Activated T-helper 1 cell treated with Interleukin-2 at 50 U/mL for 16 hours (primary cell): ENCODE measurements at places on chromosomes 1 and 21.

GRCh38 chr1:17207966-17208418, 3.1 kb downstream of the PADI1 start:
- no peak for DNase-seq

DNA sequence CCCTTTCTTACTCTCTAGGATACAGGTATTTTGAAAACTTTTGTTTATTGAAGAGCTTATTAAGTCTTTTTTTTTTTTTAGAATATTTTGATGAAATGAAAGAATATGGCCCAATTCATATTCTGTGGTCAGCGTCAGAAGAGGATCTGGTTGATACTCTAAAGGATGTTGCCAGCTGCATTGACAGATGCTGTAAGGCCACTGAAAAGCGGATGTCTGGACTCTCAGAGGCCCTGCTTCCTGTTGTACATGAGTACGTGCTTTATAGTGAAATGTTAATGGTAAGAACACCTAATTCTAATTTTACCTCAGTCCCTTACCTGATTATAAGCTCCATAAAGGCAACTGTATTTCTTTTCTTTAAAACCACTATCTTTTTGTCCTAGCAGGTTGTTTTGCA, 37.1 kb downstream of the SNX7 start:
- no peak for DNase-seq

- no peak for DNase-seq
These were observed 79.5 kb upstream of the DAB1 start for GRCh38 chr1:57503337-57503736.

DNA sequence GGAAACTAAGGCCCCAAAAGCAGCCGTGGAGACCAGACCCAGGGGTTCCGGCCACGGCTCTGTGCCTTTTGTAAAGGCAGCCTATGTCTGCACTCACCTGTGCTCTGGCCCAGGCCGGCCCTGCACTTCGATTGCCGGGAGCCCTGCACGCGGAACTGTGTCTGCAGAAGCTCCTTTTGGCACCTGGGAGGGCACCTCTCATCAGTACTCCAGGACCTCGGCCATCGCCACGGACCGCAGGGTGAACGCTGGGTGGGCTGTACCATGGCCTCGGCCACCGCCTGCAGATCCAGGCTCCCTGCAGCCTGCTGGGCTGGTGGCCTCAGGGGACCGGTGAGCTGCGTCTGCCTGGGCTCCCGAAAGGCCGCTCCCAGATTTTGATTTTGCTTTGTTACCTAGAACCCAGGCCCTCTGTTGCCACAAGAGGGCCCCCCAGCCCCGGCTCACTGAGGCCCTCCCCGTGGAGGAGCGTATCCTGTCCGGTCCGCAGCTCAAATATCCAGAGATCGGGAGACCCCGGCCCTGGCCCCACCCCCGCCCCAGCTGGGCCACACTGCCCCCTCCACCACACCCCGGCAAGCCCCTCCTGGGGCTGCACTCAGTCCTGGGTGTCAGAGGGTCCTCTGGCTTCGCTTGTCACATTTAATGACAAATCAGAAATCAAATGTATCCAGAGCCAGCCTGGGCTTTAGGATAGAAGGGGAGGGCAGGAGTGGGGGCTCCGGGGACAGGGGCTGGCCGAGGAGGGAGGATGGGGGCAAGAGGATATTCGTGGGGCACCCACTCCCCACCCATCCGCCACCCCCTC, 60.2 kb upstream of the PDE9A start:
- DNase-seq, result peak; percentile 49

DNA sequence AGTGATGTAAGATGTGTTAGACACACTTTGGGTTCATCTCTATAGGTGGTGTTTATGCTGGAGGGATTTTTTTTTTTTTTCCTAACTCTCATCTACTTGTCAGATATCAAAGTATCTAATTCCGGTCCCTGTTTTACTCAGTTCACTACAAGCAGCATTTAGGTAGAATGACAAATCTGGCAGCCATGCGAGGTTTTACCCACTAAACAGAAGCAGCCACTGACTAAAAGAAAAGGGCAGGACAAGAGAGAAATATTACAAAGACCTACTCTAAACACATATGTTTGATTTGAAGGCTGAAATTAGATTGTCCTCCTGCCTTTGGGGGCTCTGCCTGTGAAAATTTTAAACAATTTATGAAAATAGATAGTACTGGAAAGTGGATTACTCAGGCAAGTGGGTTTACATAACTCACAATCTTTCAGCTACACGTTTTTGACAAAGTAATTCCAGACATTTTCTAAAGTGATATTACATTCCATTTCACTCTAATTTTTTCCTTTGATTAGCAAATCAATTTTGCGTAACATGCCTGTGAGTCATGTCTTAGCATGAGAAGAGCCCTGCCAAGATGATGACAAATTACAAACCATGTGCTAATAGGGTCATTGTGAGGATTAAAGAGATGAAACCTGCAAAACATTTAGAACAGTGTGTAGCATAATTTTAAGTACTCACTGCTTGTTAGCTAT, 172.6 kb downstream of the PLA2G4A start:
- no peak for DNase-seq

DNA sequence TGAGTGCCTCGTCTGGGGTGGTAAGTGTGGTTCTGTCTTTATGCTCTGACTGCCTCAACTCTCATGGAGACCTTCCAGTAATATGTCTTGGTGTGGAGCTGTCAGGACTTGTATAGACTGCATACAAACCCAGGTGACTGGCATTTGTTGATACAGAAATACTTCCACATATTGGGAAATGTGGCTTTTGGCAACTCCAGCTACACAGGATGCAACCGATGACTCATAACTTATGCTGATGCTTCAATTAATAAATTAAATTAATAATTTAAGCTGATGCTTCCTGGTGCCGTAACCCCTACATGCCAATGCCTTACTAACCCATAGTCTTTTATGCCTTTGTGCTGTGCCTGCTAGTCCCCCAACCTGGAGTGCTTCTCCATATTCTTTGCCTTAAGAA, 72.3 kb upstream of the ARTN start:
- DNase-seq, result no peak

DNA sequence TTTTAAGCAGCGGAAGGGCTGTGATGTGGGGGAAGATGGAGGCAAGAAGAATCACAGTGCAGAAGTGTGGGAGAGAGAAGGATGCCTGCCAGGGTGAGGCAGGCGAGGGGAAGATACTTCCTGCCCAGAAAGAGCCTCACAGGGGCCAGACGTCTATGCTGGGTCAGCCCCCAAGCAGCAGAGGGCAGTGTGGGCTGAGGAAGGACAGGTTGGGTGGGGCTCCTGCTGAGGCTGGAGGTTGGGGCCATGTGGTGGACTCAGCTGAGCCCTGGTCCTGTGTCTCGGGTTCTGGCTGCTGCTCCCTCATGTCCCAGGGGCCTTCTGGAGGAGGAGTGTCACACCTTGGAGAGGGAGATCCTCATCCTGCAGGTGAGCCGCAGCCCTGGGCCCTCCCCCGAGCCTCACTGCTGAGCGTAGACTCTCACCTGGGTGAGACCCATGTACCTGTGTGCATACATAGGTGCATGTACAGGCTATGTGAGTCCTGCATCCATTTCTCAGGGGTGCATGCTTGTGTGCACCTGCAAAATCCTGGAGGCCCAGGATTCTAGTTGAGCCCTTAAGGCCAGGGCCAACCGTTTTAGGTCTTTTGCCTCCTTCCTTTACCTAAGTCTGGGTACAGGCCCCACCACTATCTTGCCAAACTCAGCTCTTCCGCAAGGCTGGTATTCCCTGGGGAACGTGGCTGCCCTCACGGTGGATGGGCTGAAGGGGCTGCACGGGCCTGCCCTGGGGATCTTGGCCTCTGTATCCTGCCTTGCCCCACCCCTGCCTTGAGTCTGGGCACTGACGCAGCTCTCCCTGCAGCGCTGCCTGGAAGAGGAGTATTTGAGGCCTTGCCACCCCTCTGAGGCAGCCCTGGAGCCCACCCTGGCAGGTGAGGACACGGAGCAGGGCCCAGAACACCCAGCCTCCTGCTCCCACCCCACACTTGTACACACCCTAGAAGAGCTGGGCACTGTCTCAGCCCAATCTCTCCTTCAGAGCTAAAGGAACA, 3.7 kb downstream of the CCDC24 start:
- no peak for DNase-seq

DNA sequence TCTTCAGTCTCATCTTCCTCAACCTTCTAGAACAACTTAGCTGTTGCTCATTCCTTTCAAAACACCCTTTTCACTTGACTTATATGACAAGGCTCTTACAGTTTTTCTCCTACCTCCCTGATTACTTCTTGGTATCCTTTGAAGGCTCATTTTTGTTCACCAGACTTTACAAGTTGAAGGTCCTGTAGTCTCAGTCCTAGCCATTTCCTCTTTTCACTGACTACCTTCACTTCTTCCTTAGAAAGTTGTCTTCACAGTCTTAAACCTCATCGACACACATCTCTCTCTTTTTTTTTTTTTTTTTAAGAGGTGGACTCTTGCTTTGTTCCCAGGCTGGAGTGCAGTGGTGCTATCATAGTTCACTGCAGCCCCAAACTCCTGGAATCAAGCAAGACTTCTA, 6.6 kb upstream of the TP53BP2 start:
- no peak for DNase-seq

- DNase-seq, result no peak
These were observed 8.6 kb downstream of the GLIS1 start for GRCh38 chr1:53730224-53730865.

DNA sequence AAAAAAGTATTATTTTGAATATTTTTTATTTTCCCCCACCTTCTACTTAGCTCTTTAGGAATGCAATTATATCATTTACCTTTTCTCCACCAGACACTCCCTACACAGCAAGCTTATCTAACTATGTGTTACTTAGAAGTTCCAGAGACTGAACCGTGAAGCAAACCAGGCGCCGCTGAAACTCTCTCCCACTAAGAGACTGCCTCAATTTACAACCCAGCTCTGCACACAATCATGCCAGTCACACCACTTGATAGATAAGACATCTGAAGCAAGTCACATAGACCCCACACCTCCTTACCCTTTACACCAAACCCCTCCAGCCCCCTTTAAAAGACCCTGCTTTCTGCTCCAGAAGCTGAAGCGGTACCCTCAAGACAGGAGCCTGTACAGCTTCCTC, 245.5 kb downstream of the S1PR1 start:
- DNase-seq, result no peak

- no peak for DNase-seq
These were observed 54.5 kb upstream of the RAP1A start for GRCh38 chr1:111565079-111565478.

DNA sequence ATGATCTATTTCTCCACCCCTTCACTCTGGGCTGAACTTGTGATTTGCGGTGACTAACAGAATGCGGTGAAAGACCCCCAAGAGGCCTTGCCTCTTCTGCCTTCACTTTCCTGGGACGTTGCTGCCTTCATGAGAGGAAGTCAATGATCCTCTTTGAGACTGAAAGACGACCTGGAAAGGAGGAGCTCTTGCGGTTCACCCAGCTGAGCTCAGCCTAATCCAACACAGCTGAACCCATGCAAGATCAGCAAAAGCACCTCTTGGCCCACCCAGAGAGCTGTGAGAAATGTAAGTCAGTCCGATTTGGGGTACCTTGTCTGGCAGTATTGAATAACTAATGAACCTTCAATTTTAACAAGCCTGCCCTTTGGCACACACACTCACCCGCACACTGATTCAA, 767.4 kb upstream of the TPTE start:
- DNase-seq, result no peak

DNA sequence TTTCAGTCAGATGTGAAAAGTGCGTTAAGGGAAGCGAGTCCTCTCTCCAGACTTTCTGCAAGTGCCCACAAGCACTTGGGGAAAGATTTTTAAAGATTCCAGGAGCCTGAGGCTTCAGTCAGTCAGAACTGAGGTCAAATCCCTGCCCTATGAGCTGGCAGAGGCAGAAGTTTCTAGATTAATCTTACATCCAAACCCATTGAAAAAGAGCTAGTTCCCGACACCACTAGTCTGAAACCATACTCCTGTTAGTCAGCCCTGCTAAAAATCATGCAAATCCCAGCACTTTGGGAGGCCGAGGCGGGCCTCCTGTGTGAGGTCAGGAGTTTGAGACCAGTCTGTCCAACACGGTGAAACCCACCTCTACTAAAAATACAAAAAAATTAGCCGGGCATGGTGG, 21.0 kb downstream of the RSPH1 start:
- DNase-seq, result no peak

DNA sequence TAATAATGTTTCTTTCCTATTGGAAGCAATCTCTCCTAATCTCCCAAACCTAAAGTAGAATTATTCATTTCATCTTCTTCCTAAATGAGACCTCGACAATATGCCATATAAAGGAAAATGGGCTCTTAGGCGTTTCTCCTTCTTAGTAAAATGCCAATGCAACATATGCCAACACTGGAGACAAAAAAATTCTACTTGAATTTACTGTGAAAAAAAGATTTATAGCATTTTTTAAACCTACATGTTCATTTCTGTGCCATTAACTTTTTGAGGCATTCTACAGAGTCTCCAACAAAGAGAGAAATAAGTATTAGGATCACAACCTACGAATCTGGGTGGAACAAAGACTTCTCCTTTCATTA, 1.3 kb downstream of the WDR47 start:
- no peak for DNase-seq

- DNase-seq, result no peak
These were observed 277.6 kb downstream of the PBX1 start for GRCh38 chr1:164836614-164837018.

GRCh38 chr1:93692451-93692861, 10.8 kb upstream of the BCAR3 start:
- DNase-seq, result no peak

DNA sequence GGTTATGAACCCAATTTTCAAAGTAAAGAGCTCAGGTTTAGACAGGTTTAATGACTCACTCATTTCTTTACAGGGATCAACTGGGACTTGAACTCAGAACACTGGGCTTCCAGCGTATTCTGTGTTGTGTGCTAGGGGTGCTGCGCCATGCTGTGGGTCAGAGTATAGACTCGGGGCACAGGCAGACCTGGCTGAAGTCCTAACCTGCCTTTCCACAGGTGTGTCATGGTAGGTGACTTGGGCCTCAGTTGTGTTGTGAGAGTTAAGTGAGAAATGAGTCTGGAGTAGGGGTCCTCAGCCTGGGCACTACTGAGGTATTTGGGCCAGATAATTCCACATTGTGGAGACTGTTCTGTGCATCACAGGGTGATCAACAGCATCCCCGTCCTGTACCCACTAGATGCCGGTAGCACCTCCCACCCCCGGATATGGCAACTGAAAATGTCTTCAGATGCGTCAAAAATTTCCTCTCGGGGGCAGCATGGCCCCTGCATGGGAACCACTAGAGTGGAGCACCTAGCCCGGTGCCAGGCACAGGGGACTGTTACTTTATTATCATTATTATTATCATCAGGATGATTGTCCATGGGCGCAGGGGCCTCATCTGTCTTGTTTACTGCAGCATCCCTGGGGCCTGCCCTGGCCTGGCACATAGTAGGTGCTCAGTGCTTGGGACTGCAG, 575.5 kb downstream of the PTPRU start:
- no peak for DNase-seq
